Muscle of arm (tissue), 14 donors: ENCODE measurements at places on chromosomes 5 and 9. TPM values are rescaled to one million over a fixed set of nuclear protein-coding genes. Genes with fewer than 3 reads are reported as not detected.

GRCh38 chr9:70888471-70888870 lies 232.9 kb downstream of the TRPM3 start:
- no peak for DNase-seq

The ASB6 gene
- not detected for polyA plus RNA-seq

GRCh38 chr9:111992523-111992922 lies 95.9 kb downstream of the UGCG start:
- no peak for DNase-seq

- peak; percentile 21 for DNase-seq
These were observed 206.0 kb upstream of the PRR16 start for GRCh38 chr5:120258123-120258522.

- no peak for DNase-seq
These were observed 59.9 kb downstream of the VAV2 start for GRCh38 chr9:133932181-133932580.

DNA sequence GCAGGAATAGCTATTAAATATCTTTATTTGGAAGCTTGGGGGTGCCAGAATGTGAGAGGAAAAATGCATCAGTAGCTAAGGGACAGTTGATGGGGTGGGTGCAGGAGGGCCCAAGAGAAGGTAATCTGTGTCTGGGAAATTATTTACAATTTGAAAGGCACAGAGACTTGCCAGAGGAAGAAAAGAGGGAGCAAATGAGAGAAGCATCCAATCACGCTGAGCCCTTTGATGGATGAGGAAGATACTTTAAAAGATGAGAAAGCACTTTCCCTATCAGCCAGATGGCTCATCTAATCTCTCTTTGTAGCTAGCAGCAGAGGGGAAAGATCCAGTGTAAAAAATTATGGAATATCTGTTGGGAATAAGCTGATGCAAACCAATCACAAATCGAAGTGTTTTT lies 57.0 kb upstream of the ABCA1 start:
- no peak for DNase-seq

GRCh38 chr5:132457371-132458225 lies 33.0 kb downstream of the IRF1 start:
- DNase-seq: no peak

The HRH2 gene
- polyA plus RNA-seq: 0.76 TPM

The GPR21 gene
- polyA plus RNA-seq: not detected
